LHCN-M2 (cell line): ENCODE measurements at places on chromosomes 3 and 15.

- DNase-seq: no peak
These were observed 8.5 kb downstream of the ITPKA start for GRCh38 chr15:41501931-41502794.

GRCh38 chr3:12898965-12899755 is 57.8 kb upstream of the RPL32 start:
- DNase-seq: no peak

GRCh38 chr3:58924578-58924977 is 125.2 kb downstream of the CFAP20DC start:
- peak; percentile 67 for DNase-seq

DNA sequence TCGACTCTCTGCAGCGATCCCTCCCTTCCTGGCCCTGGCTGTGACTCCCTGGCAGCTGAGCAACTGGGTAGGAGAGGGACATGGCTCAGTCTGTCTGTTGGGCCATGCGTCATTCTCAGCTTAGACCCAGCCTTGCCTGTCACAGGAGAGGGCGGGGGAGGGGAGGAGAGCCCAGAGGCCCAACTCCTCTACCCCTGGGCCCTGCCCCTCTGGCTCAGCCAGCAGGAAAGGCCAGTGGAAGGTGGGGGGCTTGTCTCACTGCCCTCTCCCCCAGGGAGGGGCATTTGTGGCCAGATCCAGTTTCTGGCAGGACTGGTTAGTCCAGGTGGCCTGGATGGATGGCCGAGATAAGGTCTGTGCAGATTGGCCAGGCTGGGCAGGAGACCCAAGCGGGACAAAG is 31.6 kb downstream of the DNAJB8 start:
- DNase-seq: no peak

DNA sequence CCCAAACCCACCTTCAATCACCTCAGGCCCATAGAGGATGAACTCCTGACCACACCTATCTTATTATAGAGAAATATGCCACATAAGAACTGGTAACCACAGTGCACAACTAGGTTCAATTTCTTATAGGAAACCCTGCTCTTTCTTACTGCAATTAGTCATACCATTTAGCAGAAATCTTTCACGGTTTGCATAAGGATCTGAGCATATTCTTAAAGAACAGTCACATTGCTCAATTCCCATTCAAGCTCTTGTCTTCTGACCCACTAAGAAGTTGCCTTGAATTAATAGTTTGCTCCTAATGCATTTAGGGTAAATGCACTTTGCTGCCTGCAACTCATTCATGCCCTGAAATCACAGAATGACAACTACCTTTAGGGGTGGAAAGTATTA is 9.2 kb downstream of the ERC2 start:
- DNase-seq: no peak

DNA sequence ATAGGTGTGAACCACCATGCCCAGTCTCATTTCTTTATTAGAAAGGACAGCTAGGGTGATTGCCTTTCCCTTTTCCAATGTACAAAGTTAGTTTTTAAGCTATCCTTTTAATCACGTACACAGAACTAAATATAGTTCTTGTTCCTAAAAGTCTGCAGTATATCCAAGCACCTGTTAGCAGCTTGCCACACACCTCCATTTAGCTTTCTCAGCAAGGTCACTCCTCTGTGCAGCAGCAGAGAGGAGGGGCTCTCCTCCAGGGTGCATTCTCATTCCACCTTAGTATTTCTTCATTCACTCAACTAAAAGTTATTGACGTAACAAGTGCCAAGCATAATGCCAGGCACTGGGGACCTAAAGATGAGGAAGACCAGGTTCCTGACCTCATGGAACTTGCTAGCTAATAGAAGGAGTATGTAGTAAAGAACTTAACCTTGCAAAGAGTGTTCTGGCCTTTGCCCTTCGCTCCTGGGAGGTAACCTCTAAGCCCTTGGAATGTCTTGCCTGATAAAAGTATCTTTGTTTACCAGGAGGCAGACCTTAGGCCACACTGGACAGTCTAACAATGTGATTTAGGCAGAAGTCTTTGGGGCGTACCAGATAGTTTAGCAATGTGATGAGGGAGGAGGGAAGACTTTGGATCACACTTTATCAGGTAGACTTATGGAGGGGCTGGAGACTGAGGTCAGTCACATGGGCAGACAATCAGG is 12.7 kb upstream of the PTPN9 start:
- DNase-seq: no peak

GRCh38 chr3:175428466-175428865 is 569.3 kb downstream of the NAALADL2 start:
- no peak for DNase-seq

DNA sequence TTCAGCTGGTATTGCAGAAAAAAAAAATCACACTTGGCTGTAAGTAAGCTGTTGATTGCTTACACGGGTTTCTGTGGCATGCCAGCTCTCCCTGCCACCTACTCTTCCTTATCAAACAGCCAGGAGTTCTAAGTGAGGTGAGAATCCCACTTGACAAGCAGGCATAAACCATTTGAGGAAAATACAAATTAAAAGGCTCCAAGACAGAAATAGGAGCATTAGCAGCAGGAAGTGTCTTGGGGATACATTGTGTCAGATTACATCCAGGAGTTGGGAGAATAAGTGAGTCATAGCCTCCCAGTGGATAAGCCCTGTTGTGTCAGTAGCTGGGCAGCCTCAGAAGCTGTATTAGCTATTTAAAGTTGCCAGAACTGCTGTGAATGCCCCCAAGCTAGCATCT is 256.0 kb downstream of the CNTN4 start:
- DNase-seq: peak; percentile 0

DNA sequence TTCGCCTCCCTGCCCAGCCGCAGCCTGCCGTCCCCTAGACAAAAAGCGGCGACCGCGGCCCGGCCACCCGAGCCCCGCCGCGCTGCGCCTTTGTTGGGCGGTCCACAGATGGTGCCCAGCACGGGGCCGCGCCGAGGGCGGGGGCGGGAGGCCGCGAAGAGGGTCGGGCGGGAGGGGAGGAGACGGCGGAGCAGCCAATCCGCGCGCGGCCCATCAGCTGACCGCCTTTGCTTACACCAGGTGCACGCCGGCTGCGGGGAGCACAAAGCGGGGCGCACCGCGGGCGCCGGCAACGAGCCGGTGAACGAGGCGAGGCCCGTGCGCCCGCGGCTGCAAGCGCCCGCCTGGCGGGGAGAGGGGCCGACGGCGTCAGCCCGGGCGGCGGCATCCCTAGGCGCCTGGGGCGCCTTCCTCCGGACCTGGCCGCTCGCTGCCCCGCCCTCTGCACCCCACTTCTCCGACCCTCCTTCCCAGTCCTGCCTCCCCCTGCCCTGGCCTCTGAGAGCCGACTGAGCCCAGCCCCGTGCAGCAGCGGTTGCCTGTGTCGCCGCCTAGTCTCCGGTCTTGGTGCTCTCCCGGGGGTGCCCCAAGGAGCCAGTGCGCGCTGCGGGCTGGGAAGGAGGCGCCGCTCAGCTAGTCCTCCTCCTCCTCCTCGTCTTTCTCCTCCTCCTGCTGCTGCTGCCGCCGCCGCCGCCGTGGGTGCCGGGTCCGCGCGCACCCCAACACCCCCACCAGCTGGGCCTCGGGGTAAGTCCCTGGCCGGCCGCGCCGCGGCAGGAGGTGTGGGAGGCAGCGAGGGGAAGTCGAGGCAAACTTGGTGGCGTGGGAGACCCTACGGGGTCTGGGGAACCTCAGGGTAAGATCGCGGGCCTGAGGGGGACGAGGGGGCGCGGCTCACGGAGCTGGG is at the start of gene LRRN1:
TSS of gene LRRN1 (plus strand) at position 259 of the 907 bp plus-strand sequence. CDS start 45,211 bp downstream, outside the sequence.
- DNase-seq: no peak

- DNase-seq: no peak
These were observed 28.5 kb downstream of the IL16 start for GRCh38 chr15:81225161-81225671.

- DNase-seq: no peak
These were observed 699 bp upstream of the SHOX2 start for GRCh38 chr3:158106766-158107471.
